ENCODE measurements at places on chromosomes 2 and 18.

DNA sequence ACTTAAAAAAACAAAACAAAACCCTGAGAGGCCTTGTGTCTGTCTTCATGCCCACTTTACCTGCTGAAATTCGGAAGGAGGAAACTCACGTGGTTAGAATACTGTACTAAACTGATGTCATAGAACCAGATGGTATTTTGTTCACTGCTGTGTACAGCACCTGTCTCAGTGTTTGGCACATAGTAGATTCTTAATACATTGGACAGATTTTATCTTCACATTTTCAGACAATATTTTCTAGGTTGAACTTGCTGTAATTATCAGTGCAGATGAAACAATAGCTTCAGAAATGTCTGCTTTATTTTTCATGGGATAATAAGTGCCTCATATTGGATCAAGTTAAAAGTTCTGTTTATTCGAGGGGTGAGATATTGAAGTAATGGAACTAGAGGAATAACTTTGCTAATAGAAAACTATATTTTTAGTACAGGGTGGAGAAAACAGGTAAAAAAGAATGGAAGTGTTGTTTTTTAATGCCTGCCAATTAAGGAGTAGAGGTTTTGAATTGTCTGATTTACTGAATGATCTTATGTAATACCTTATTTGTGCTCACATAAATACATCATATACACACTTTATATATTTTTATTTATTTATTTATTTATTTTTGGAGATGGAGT, 23.7 kb downstream of the DDX1 start:
- no peak for DNase-seq

DNA sequence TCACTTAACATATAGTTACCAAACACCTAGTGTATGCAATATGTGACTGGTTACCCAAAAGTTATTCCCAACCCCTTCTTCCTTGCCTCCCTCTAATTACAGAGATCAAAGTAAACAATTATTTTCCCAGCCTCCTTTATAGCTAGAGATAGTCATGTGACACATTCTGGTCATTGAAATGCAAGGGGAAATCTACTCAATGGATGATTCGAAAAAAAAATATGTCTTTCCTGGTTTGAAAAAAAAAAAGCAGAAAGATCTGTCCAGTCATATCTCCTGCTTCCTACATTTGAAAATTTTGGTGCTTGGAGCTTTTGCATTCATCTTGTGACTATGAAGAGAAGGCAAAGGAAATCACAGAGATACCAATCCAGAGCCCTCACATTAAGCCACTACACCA, 27.6 kb upstream of the UGP2 start:
- DNase-seq, result no peak

DNA sequence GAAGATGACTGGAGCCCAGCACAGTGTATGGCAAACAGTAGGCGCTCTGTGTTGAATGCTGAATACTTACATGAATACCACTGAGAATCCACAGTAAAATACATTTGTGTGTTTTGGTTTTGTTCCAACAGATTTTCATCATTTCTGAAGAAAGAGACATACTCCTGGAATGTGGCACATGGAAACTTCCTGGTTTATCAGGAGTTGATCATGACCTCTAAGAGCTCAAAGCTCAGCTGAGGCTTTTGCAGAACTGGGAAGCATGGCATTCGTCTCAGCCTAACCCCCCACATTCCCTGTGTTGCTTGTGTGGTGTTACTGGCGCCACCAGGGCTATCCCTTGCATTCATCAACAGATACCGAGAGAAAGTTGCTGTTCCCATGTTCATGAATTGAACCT, 316.9 kb upstream of the REV1 start:
- no peak for DNase-seq

- no peak for DNase-seq
Measured at GRCh38 chr2:28058791-28059190, 168.3 kb downstream of the BABAM2 start.

GRCh38 chr2:118671701-118672454, 175.6 kb downstream of the EN1 start:
- no peak for DNase-seq

DNA sequence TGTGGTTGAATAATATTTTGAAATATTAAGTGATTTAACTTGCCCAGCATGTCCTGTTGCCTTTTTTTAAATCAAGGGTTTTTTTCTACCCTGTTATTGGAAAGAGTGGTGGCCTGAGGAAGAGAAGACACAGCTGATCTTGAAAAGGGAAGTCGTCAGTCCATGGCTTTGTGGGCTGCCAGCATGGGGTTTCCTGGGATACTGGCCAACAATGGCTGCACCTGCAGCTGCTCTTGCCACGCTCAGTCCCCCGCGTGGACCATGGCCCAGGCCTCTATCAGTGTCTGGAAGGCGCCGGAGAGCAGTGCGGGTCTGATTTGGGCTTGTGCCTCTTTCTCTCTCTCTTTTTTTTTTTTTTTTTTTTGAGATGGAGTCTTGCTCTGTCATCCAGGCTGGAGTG, 99.3 kb downstream of the ASB1 start:
- DNase-seq, result no peak

DNA sequence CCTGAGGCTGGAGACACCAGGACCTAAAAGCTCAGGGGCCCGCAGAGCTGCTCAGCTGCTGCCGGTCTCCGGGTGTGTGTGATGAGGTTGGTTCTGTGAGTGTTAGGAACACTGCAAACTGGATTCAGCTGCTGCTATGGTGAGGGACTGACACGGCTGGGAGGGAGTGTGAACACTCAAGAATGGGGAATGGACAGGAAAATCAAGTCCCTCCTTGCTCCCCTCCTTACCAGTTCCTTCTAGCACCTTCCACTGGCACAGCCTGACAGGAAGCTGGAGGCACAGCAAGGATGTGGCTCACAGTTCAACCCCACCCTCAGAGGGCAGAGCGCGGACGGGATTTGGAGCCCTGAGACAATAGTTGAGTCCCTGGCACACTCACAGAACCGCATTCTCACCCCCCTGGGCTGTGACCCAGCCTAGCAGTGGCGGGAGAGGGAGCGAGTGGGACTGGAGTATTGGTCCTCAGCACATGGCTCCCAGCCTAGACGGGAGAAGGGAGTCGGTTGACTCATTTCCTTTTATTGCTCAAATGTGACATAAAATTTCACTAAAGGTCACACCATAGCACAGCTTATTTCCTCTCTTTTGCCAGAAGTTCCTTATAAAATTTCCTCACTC, 42.5 kb downstream of the LRRC30 start:
- no peak for DNase-seq

GRCh38 chr2:205768341-205768740, 86.0 kb downstream of the NRP2 start:
- no peak for DNase-seq

DNA sequence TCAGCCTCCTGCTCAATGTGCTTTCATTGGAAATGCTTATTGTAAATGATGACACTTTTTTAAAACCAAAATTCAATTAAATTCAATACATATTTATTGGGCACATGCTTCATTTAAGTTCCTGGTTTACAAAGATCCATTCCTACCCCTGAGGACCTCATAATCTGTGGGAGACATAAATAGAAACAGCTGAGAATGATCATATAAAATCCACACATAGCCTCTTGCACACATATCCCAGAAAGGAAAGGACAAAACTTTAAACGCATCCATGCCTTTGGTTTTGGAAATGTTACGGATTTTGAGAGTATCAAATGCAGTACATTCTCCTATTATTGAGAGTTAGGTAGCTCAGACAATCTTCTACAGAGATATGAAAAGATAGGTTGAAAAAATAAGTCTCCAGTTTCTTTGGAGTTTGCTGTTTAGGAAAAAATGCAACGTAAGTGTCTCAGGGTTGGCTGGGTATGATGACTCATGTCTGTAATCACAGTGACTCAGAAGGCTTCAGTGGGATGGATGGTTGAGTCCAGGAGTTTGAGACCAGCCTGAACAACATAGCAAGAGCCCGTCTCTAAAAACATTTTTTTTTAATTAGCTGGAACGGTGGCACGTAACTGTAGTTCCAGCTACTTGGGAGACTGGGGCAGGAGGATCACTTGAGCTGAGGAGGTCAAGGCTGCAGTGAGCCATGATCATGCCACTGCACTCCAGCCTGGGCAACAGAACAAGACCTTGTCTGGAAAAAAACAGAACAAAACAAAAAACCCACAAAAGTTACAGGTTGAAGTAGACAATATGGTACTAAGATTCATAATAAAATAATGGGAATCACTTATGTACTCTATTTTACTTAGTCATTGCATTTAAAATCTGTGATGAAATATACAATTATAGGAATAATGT, 3.9 kb upstream of the PRELID3A start:
- no peak for DNase-seq

GRCh38 chr2:226793646-226794045, 6.0 kb downstream of the IRS1 start:
- no peak for DNase-seq

DNA sequence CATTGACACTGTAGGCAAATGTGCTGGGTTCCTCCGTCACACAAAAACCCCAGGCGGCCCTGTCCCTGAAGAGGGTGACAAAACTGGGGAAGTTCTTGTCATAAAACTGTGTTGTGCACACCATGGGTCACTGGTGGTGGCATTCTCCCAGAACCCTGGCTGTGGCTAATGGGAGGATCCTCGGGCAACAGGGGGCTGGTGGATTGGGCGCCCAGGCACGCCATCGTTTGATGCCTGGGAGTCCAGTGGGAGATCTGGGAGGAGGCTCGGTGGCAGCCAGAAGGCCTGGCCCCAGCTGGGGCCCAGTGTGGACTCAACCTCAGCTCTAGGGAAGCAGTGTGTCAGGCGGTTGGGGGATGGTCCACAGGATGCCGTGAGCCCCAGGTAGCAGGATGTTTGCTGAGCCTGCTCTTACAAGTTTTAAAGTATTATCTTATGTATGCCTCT, 140.7 kb downstream of the ACOXL start:
- no peak for DNase-seq

DNA sequence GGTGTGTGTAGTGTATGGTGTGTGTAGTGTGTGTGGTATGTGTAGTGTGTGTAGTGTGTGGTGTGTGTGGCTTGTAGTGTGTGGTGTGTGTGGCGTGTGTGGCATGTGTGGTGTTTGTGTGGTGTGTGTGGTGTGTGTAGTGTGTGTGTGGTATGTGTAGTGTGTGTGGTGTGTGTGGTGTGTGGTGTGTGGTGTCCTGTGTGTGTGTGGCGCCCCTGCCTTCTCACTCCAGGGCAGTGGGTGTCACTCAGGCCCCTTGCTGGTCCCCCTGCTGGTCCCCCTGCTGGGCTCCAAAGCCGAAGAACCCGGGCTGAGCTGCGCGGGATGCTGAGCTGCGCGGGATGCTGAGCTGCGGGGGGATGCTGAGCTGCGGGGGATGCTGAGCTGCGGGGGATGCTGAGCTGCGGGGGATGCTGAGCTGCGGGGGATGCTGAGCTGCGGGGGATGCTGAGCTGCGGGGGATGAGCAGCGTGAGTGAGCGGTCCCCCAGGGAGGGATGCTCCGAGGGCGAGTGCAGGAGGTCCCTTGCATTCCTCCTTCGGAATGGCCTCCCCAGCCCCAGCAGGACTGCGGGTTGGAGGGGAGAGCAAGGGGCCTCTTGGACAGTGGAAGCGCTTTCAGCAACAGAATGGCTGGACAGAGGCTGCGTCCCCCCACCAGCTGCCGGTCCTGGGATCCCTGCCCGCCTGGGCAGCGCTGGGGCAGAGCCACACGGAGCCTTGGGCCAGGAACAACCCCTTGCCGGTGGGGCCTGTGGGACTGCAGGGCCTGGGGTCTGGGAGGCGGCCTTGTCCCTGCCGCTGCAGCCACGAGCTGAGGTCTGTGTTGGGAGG, 3.4 kb upstream of the RTP5 start:
- DNase-seq, result no peak

DNA sequence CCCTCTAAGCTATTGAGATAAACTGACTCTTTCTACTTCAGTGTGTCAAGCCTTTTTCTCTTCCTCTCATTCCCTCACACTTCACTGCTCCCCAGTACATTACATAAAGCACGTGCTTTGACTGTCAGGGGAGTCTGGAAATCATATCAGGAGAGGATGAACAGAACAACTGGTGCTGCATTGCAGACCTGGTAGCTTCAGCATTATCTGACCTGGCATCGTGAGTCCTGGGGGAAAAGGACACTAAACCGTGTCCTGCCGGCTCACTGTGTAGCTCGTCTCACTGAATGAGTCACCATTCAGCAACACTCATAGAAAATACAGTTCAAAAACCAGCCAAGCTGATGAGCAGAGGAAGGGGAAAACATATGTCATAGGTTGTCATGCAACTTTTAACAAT, 108.5 kb upstream of the UNC80 start:
- DNase-seq, result no peak

- DNase-seq, result no peak
Measured at GRCh38 chr18:59062643-59063006, 77.1 kb upstream of the SEC11C start.

DNA sequence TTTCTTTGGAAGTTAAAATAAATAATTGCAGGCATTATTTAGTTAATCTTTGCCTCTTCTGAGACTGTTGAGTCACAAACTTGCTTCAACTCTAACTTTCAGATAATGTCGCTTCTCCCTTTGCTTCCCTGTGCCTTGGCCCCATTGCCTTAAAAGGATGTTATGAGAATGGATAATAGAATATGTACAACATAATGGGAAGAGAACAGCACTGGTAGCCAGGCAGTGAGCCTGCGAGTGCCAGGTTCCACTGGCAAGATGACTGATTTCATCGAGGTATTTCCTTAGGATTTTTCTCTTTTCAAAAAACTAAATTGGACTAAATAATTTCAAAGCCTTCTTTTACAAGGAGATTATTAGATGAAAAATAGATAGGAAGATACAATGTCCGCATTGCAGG, 420.9 kb downstream of the TGIF1 start:
- no peak for DNase-seq

DNA sequence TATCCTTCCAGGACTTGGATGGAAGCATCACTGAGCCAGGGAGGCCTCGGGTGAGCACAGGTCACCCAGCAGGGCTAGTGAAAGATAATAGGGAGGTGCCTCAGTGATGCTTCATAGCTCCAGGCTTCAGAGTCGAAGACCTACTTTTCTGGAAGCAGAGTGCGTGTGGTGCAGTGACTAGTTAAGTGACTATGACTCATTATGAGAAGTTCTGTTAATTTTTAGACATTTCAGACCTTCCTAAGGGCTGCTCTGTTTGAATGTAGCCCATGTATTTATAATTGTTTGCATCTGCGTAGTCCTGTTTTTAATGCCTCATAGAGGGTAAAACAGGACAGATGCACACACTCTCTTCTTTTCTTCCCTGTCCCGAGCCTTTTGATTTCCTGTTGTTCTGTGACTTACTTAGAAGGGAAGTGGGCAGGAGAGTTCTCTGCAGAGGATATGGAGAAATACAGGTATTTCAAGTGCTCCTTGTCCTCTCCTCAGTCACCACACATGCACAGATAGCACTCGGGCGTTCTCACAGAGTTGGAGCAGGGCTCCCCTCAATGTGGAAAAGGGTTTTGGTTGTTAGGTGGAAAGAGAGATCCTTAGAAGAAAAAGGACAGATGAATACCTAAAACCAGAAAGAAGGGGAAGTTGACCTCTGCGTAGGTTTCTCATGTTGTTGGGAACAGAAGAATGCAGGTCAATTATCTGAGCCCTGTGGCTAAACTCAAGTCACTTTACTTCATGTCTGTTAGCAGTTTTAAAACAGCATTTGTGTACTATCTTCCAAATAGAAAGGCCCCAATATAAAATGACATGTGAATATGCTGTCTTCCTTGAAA, 34.7 kb downstream of the RALB start:
- DNase-seq, result no peak

GRCh38 chr18:58659691-58660090, 11.6 kb upstream of the MALT1 start:
- DNase-seq, result no peak

- DNase-seq, result no peak
Measured at GRCh38 chr2:74028741-74029140, 44.0 kb downstream of the TET3 start.
